ENCODE measurements at places on chromosomes 1 and 21. TPM values are rescaled to one million over a fixed set of nuclear protein-coding genes. Genes with fewer than 3 reads are reported as not detected.

DNA sequence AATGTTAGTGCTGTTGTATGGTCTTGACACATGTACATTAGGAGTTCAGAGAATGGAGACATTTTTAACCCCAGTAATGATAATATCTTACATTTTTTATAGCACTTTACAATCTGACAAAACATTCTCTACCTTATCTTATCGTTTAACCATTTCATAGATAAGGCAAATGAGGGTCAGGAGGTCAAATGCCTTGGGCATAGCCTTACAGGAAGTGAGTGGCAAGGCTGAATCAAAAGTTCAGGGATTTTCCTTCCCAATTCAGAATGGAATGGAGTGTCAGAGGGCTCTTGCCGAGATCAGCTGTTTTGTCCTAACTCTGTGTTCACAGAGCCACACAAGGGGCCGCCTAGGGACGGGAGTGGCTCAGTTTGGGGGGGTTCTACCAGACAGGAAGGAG, 57.6 kb upstream of the AK4 start:
- no peak for DNase-seq

- DNase-seq = no peak
Observed at GRCh38 chr1:183106166-183106565, 79.9 kb upstream of the LAMC2 start.

- DNase-seq = no peak
Observed at GRCh38 chr1:183027791-183028190, 4.6 kb downstream of the LAMC1 start.

DNA sequence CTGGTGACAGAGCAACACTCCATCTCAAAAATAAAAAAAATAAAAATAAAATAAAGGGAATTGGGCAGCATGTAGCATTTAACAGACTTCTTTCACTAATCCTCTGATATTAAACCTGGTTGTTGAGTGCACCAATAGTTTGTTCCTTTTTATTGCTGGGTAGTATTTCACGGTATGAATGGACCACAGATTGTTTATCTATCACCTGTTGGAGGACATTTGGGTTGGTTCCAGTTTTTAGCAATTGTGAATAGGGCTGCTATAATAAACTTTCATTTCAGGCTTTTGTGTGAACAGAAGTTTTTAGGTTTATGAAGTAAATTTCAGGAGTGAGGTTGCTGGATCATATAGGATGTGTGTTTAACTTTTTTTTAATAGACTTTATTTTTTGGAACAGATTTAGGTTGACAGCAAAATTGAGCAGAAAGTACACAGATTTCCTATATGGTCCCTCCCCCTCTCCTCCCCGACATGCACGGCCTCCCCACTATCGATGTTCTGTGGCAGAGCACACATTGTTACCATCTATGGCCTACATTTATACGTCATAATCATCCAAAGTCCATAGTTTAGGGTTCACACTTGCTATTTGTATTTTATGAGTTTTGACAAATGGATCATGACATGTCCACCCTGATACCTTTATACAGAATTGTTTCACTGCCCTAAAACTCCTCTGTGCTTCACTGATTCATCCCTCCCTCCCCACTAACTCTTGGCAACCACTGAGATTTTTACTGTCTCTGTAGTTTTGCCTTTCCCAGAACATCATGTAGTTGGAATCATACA, 66.1 kb upstream of the TMPRSS2 start:
- DNase-seq = no peak

DNA sequence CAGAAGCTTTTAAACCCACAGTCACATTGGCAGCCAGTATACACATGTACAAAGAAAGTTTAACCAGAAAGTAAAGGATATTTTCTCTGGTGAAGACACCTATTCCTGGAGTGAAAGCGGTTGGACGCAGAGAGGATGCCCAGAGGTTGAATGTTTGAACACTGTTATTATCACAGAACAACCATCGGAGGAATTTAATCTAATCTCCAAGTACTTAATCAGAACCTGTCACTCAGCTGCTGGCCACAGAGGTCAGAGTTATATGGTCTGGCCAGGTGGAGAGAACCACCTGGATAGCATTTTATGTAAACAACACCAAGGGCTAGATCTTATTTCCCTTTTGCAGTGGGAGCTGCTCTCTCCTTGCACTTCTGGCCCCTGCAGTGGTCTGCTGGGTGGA, 29.4 kb downstream of the SPATA46 start:
- no peak for DNase-seq

GRCh38 chr1:111731956-111732355, 7.2 kb downstream of the INKA2 start:
- no peak for DNase-seq

- no peak for DNase-seq
Observed at GRCh38 chr1:113784104-113784779, 25.0 kb upstream of the PHTF1 start.

DNA sequence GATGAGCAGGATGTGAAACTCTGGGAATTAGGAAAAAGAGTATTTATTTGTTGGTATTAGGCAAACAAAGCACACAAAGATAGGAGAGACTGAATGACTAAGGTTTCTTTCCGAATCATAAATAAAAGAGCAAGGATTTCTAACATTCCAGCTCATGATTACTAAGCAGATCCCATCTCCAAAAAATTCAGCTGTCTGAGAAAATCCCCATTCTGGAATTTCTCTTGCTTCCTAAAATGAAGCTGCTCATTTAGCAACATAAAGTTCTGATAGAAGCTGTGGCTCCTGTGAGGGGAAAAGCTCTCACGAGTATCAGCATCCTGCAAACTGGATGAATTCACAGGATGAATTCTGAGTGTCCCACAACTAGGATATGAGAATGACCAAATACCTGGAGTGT, 6.7 kb upstream of the SH2D5 start:
- peak; percentile 66 for DNase-seq

DNA sequence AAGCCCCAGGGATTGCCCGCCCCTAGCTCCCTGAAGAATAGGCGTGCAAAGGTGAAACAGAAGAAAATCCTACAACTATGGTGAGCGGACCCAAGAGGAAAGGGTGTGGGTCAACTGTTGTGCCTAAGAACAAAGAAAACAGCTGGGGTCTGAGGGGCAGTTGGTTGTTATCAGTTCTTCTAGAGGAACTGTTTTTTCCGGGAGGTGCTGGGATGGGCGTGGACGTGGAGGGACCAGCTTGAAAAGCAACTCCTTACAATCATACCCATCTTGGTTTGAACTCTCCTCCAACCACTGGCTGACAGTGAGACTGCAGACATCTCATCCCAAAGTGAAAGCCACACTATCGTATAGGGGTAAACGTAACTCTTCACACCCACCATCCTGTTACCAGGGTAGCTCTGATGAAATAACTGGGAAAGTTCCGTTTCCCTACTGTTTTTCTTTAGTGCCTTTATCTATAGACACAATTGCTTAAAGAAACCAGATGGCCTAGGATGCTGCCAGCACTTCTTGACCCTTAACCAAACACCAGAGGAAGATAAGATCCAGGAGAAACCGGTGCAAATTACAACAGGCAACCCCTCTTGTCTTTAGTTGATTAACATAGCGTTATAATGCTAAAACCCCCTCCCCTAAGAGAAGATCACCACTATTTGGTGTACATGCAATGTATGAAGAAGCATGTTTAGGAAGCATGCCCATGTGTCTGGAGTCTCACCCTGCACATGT, 25.6 kb upstream of the FAM89A start:
- no peak for DNase-seq

The C1orf87 gene
- polyA plus RNA-seq = not detected

The CLDN17 gene
- not detected for polyA plus RNA-seq

The HCN3 gene
- polyA plus RNA-seq = 1.8 TPM

The URB2 gene
- 5.2 TPM for polyA plus RNA-seq

The WNT3A gene
- not detected for polyA plus RNA-seq

The PLCH2 gene
- polyA plus RNA-seq = 0.06 TPM
